Muscle of leg (tissue), 16 donors: ENCODE measurements at places on chromosomes 5 and 9. TPM values are rescaled to one million over a fixed set of nuclear protein-coding genes. Genes with fewer than 3 reads are reported as not detected.

GRCh38 chr5:173689737-173690360 is 73.4 kb upstream of the BOD1 start:
- H3K27me3 ChIP-seq = no peaks in the 10 kb centered on the region
- H3K4me1 ChIP-seq = peaks cover 12% of the 10 kb centered on the region
- peak; percentile 32 for DNase-seq
- no peaks in the 10 kb centered on the region for H3K36me3 ChIP-seq
- peak overlapping the region; percentile 13 for H3K27ac ChIP-seq

DNA sequence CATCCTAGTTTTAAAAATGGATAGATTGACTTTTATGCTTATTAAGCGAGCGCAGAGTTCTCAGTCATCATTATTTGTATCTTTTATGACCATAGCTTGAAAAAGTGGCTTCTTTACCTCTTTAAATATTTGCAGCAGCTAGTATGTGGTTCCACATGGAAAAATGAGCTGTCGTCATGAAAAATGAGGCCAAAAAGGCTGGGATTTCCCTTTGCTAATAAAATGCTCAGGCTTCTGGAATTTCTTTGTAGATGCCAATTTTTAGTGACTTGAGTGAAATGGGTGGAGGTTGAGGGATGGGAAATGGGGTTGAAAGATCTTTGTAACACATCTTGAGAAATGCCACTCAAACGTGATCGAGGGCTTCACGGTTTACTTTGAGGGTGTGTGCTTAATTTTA is 35.2 kb downstream of the RAI14 start:
- H3K27ac ChIP-seq = peak overlapping the region; percentile 31
- H3K27me3 ChIP-seq = no peaks in the 10 kb centered on the region
- peak; percentile 94 for DNase-seq

- peak; percentile 99 for DNase-seq
- H3K27me3 ChIP-seq = no peaks in the 10 kb centered on the region
- peaks cover 37% of the 10 kb centered on the region for H3K36me3 ChIP-seq
- peak overlapping the region; percentile 86 for H3K4me3 ChIP-seq
- H3K4me1 ChIP-seq = peaks cover 76% of the 10 kb centered on the region
Observed at GRCh38 chr9:113593682-113594281, 130.3 kb downstream of the RGS3 start.

DNA sequence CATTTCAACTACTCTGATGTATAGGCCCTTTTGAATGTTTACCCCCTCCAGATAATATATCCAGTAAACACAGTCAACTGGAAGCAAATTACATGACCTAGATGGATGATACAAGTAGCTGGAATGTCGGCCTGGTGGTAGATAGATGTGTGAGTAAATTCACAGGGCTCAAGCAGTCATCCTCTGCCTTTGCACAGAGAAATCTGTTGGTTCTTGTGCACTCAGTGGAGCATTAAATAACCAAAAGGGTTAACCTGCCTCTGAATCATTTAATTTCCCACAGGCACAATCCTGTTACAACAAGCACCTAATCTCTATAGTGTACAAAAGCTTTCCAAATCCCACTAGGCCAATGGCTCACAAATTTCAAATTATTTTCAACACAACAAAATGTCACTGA is 668.3 kb downstream of the DNAH5 start:
- no peaks in the 10 kb centered on the region for H3K27me3 ChIP-seq
- no peaks in the 10 kb centered on the region for H3K4me1 ChIP-seq
- no peaks in the 10 kb centered on the region for H3K36me3 ChIP-seq
- H3K27ac ChIP-seq = no peak overlapping the region
- H3K4me3 ChIP-seq = no peak overlapping the region
- no peak for DNase-seq

Gene CXCL14
- 21.3 TPM for total RNA-seq

Gene FGD3
- 2.8 TPM for total RNA-seq

Gene MAMDC4
- 4.7 TPM for total RNA-seq
